GM10248 (cell line): ENCODE measurements at places on chromosomes 7 and 10.

DNA sequence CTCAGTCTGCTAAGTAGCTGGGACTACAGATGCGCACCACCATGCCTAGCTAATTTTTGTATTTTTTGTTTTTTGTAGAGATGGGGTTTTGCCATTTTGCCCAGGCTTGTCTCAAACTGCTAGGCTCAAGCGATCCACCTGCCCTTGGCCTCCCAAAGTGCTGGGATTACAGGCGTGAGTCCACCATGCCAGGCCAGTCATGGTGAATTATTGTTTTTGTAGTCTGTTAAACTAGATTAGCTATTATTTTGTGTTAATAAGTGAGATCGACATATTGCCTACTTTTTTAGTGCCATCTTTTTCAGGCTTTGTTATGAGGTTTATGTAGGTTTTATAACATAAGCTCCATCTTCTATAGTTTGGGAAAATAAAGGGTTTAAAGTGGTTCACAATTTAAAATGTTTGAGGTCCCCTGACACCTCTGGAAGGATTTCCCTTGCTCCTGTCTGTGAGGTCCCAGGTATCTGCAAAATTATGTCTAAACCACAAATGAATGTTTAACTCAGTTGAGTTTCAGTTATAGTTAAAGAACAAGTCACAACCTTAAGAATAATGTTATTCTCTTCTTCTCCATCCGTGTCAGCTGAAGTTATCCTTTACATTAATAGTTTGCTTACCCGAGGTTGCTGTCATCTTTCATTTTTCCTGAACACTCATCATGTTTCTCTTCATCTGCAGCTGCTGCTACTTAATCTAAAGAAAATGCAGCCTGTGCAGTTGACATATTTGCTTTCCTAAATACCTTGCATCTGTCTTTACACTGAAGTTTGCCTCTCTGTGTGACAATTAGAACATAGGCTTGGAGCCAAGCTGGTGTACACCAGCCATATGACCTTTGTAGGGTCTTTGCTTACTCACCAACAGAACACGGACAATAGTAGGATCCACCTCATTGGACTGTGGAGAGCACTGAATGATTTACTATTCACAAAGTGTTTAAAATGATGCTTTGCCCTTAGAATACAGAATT is 8.9 kb upstream of the VSTM4 start:
- DNase-seq: no peak

DNA sequence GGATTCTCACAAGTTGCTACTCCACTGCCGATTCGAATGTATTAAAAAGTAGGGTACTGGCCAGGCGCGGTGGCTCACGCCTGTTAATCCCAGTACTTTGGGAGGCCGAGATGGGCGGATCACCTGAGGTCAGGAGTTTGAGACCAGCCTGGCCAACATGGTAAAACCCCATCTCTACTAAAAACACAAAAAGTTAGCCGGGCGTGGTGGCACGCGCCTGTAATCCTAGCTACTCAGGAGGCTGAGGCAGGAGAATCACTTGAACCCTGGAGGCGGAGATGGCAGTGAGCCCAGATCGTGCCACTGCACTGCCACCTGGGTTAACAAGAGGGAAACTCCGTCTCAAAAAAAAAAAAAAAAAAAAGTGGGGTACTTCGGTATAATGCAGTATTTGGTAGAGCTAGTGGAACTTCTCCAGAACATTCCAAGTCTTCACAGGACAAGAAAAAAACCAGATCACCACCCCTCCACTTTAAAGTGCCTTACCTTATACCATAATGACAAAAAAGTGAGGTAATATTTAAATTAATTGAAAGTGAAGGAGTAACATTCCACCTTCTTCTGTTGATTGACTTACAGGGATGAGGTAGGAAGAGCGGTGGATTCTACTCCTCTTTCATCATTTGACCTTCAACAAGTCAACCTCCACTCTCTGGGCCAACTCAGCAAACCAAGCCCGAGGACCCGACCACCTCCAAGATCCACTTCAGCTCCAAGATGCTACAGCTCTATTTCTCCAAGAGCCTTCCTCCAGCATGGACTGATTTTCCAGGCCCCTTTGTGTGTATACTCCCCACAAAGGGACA is 2.0 kb downstream of the BAZ1B start:
- DNase-seq: no peak

DNA sequence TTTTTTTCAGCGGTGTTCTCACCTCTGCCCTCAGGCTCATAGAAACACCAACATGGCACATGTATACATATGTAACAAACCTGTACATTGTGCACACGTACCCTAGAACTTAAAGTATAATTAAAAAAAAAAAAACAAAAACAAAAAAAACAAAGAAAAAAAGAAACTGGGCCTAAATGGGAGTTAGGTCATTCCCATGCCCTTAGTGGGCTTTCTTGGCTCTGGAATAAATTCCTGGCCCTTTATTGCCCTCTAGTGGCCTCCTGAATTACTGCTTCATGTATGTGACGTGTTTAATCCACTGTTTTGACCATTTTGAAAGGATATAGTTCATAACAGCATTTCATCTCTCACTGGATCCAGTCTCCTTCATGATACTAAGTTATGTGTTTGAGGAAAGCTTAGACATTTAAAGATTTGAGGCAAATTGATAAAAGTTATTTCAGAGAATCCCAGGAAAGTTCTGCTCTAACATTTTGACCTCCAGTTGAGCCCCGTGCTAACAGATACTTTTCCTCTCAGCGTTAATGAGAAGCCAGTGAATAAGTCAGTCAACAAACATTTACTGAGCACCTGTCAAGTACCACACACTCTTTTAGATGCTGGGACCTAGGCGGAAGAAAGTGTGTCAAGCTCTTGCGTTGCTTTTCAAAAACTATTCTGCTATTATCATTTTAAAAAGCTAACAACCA is 54.7 kb upstream of the SYPL1 start:
- DNase-seq: no peak

DNA sequence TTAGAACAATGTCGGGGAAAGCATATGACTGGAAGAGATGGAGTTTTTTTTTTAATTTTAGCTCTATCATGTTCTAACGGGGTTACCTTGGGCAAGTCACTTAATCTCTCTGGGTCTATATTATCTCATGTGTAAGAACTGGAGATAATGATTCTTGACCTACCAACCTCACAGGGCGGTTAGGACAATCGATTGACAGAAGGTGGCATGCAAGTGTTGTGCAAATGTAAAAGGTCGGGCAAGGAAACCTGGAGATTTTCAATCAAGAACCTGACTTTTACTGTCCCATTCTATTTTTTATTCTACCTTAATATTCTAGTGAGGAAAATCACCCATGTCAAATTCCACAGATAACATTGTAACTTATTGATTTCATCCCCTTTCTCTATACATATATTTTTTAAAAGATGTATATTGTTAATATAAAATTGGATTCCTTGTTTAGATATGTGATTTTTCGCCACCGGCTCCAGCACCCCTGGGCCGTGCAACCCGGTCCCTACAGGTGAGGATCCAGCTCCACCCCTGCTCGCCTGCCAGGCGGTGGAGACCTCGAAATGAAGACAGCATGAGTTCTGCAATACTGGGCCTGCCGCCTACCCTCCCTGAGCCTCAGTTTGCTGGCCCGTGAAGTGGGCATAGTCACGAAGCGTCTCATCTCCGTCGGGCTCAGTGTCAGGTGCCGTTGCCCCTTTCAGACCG is 497.6 kb upstream of the PHF14 start:
- no peak for DNase-seq

DNA sequence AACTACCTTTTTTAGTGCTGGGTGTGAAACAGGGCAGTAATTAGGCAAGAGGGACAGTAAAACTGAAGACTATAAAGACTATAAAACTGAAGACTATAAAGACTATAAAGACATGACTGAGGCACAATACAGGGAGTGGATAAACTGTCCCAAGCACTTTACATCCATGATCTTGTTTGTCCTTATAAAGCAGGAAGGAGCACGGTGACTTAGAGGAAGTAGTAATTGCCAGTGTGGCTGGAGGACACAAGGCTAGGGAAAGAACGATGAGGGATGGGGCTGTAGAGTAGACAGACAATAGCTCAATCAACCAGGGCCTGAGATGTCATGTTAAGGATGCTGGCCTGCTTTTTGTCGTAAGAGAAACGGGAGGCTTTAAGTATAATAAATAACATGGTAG is 26.0 kb downstream of the DNAJC12 start:
- DNase-seq: no peak

- no peak for DNase-seq
Measured at GRCh38 chr7:89618274-89618673, 536.0 kb upstream of the STEAP1 start.

DNA sequence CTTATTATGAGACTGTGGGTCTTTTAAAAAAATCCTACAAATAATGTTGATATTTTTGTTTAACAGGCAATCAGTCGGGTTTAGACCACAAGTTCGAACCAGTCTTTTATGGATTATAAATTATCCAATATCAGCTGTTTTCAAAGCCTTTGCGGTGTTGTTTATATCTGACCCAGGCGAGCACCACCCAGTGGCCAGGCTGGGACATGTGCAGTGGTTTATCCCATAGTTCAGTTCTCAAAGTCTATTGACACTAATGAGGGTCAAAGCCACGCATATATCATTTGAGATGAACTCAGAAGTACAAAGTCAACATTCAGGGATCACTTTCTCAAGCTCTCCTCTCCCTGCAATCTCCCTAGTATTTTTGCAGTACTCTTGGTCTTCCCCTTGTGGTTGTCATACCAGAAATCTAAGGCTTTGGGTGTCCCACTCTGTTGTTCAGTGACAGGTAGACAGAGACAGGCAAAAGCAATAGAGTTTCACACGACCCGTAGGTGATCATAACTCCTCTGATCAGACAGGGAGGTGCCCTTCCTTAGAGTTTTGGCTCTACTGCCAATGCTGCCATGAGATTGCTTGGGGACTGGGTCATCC is 117.4 kb upstream of the POM121L12 start:
- no peak for DNase-seq
